GDM1 (cell line): ENCODE measurements at places on chromosomes 5 and 9.

- peak; percentile 40 for DNase-seq
These were observed 48.4 kb upstream of the SNAPC3 start for GRCh38 chr9:15374310-15374709.

DNA sequence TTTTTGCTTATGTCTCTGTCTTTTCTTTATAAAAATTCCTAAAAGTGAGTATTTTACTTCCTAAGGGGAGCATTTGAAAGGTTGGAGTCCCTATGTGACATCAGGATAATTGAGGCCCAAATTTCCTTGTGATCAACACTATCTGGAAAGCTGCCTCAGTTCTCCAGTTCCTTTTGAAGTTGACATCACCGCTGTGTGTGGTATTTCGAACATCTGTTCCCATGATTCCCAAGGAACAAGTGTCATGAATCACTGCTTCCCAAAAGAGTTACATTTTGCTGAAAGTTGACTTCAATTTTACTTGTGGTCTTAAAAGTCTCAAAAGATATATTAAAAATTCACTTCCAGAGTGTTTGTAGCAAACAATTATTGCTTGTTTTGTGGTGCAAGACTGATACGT, 452.1 kb upstream of the RGMB start:
- DNase-seq, result no peak

DNA sequence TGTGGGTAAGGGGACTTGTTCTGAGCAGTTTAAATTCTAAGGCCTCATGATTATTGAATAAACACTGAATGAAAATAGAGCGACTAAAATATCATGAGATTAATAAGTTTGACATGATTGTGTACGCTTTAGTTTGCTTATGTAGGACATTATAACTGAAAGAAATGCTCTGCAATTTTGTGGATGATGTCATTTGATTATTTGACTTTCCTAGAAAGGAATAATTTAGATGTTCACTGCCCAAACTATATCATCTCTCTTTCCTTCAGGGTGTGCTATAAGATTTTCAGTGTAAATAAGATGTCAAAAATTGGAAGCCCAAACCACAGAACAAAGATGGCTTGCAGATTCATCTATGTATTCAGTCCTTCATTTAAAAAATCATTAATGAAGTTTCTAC, 115.7 kb upstream of the MTAP start:
- no peak for DNase-seq

- no peak for DNase-seq
These were observed 17.2 kb upstream of the NFIB start for GRCh38 chr9:14331120-14331519.

DNA sequence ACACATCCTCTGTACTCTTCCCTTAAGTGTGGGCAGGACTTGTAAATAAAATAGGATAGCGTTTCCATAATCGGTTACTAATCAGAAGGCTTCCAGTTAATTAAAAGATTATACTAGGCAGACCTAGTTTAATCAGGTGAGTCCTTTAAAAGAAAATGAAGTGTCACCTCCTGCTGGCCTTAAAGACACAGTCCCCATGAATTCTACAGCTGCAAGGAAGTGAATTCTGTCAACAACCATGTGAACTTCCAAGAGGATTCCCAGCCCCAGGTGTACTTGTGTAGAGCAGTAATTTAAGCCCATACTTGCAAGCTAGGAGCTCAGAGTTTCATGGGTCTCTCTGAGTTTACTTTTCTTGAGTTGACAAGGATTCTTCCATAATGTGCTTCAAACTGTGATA, 918.3 kb downstream of the DTWD2 start:
- no peak for DNase-seq

- DNase-seq, result no peak
These were observed 50.3 kb downstream of the PHAX start for GRCh38 chr5:126651013-126651577.

DNA sequence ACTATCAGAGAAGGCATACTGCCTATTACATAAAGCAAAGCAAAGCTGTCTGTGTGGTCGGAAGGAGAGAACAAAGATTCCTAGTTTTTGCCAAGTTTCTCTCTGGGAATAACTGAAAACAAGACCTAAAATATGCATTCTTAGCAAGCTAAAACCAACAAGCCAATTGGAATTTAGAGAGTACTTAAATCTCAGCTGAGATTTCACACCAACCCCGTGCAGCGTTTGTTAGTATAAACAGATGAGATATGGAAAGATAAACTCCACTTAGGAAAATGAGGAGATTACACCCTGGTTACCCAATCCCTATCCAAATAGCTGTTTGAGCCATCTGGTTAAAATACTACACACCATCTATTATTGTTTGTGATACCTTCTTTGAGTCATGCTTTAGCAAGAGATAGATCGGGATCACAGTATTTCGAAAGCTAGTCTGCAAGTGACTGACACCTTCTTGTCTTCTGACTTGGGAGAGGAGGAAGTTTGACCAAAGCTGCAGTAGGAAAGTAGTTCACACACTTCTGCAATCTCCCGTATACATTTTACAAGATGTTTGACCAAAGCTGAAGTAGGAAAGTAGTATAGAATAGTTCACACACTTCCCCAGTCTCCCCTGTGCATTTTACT, 18.2 kb downstream of the FAF2 start:
- DNase-seq, result no peak

DNA sequence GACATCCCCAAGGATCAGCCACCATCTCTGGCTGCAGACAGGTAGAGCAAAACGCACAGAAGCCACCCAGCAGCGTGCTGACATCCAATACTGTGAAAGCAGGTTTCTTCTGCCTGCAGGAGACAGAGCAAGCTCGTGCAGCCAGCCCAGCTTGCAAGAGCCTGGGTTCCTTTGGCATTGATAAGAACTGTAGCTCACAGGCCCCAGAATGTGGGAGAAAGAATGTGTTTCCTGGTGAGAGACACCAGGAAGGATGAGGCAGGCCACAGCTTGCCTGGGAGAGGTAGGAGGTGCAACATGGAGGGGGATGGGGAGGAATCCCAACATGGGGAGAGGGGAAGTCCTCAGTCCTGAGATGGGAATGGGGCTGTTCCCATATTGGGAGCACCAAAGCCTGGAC, 34.0 kb upstream of the ARAP3 start:
- DNase-seq, result peak; percentile 57

GRCh38 chr9:35856206-35856605, 14.0 kb downstream of the OR13J1 start:
- no peak for DNase-seq

DNA sequence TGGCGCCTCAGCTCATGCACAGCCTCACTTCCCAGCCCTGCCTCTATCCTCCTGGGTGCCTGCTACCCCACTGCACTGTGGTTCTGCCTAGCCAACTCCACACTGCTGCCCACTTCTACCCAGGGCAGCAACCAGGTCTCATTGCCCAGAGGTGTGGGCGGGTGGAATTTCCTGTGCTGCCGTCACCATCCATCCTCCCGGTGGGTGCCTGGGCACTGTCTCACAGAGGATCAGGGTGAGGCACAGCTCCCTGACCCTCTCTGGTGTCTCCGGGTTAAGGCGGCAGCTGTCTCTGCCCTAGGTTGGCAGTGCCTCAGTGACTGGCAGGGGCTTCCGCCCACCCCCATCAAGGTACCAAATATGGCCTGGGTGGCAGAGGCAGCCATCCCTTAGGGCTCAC, 4.3 kb upstream of the MTMR12 start:
- no peak for DNase-seq

GRCh38 chr9:74496406-74496805, 729 bp upstream of the RORB start:
- no peak for DNase-seq
